Femur (tissue), 1 donor: ENCODE measurements at places on chromosomes 11 and 22.

DNA sequence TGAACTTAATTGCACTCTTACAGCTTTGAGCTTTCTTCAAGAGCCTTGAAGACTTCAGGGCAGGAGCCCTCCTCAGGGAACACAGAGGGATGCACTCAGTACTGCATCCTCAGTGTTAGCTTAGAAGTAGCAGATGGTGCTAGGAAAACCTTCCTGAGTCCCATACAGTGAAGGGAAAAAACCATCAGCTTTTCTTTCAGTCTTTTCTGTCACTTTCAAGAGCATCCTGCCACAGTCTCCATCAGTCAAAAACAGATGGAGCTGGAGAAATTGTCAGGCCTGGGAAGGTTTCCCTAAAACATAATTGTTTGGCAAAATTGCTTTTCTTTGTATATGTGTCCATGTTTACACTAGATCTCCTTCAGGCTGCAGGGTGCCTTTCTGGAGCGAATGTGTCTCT lies 384.1 kb downstream of the NELL1 start:
- DNase-seq, result no peak

- DNase-seq, result peak; percentile 22
Measured at GRCh38 chr11:27757953-27758352, 57.7 kb upstream of the BDNF start.

- no peak for DNase-seq
Measured at GRCh38 chr11:61046833-61047232, 55.5 kb upstream of the CD5 start.

- no peak for DNase-seq
Measured at GRCh38 chr11:73530109-73530508, 67.8 kb downstream of the FAM168A start.

GRCh38 chr11:110757066-110757465 lies 44.8 kb upstream of the ARHGAP20 start:
- no peak for DNase-seq

GRCh38 chr22:33299245-33299956 lies 241.2 kb upstream of the SYN3 start:
- peak; percentile 46 for DNase-seq

DNA sequence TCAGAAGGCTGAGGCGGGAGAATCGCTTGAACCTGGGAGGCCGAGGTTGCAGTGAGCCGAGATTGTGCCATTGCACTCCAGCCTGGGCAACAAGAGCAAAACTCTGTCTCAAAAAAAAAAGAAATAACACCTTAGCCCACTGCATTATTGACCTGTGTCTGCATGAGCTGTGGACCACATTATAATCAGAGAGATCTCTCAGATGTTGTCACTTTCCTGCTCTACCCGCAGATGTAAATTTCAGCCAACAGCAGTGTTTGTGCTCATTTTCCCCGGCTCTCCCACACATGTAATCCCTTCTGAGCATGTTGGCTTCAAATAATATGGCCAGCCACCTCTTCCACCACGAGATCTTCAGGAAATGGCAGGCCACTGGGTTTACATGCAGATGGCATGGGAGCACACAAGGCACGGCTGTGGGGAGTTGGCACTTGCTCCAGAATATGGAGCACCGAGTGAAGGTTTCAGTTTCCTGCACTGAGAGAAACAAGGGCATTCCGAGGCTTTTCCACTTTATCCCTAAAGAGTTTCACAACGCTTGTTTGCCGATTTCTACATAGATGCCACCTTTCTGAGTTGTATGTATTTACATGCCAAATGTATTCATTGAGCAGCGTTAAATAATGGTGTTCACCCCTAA lies 19.7 kb downstream of the CDPF1 start:
- no peak for DNase-seq
